Stimulated activated effector memory CD8-positive, alpha-beta T cell treated with anti-CD3 and anti-CD28 coated beads, Interleukin-12 subunit alpha, Interleukin-12 subunit beta, amount 100 ng/mL, for 72 hours (primary cell): ENCODE measurements at places on chromosomes 7 and 10.

GRCh38 chr7:2403718-2404648, 572 bp downstream of the CHST12 start:
- peak; percentile 24 for DNase-seq

- DNase-seq = no peak
Observed at GRCh38 chr10:55091691-55092328, 290.8 kb upstream of the PCDH15 start.

GRCh38 chr10:48274636-48275035, at the start of gene FRMPD2:
TSS of gene FRMPD2 (minus strand) at chr10:48274696. CDS start at chr10:48274567, 129 bp downstream.
- DNase-seq = peak; percentile 38

DNA sequence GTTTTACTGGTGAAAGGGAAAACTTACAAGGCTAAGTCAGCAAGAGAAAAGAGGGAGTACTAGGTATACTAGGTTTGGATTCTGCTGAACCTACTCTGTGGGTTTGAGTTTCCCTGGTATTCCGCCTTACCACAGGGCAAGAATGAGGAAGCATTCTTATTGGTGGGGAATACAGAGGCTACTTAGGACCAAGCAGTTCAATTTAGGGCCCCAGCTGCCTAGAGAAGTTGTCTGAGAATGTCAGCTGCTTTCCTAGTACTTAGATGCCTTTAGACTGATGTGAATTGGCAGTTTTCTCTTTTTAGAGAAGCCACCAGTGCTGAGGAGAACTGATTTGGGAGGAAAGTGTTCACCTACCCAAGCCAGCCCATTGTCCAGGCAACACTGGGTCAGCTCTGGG, 409.0 kb upstream of the LRGUK start:
- no peak for DNase-seq

GRCh38 chr7:18638594-18639452, 143.3 kb downstream of the HDAC9 start:
- DNase-seq = no peak

DNA sequence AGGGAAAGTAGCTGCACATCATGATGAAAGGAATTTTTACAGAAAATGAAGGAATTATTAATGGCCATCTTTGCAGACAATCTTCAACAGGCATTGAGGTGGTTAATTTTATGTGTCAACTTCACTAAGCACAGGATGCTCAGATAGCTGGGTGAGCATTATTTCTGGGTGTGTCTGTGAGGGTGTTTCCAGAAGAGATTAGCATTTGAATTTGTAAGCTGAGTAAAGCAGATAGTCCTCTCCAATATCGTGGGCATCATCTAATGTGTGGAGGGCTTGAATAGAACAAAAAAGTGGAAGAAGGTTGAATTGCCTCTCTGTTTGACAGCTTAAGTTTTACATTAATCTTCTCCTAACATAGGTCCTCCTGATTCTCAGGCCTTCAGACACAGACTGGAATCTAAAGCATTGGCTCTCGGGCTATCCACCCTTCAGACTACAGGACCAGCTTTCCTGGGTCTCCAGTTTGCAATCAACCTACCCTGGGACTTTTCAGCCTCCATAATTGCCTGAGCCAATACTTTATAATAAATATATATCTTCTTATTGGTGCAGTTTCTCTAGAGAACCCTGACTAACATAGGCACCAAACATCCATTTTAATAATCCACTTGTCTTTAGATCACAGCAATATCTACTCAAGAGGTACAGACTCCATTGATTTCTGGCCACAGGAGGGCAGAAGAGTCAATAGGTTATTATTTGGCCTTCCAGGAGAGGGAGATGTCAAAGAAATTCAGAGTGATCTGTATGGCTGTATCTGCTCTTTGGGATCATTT, 10.5 kb upstream of the CRPPA start:
- DNase-seq = no peak
